Osteoblast (primary cell): ENCODE measurements at places on chromosomes 16 and 17. TPM values are rescaled to one million over a fixed set of nuclear protein-coding genes. Genes with fewer than 3 reads are reported as not detected.

- DNase-seq: no peak
These were observed 34.8 kb downstream of the CMTM3 start for GRCh38 chr16:66639091-66639885.

GRCh38 chr17:14165616-14166015 is 71.0 kb downstream of the CDRT15 start:
- DNase-seq: no peak

DNA sequence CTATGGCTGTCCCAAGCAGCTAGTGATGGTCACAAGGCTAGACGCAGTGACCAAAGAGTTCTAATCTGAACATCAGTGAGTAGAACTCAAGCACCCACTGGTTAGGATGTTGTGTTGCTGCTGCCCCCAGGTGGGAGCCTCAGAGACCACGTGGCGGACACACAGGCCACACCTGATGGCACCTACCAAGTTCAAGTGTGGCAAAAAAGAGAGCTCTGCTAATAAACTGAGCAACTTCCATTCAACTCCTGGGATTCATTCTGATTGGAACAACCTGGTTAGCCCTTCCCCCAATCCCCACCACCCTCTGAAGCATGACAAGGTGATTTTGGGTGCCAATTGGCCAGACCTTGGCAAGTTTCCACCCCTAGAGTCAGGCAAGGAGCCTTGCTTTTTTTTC is 3.5 kb upstream of the LCMT1 start:
- no peak for DNase-seq

The LPCAT2 gene
- total RNA-seq: 19.4 and 23.5 TPM in 2 replicates

The STH gene
- total RNA-seq: not detected in 2 replicates

The ZNF469 gene
- total RNA-seq: 5.3 and 8.3 TPM in 2 replicates

The CNGB1 gene
- not detected in 2 replicates for total RNA-seq

The METTL9 gene
- 170 and 210 TPM in 2 replicates for total RNA-seq

The FBXO39 gene
- total RNA-seq: 0.36 and 0.59 TPM in 2 replicates
